ENCODE measurements at places on chromosomes 16 and 17. TPM values are rescaled to one million over a fixed set of nuclear protein-coding genes. Genes with fewer than 3 reads are reported as not detected.

- DNase-seq = no peak
Measured at GRCh38 chr17:77282524-77283515, 142.1 kb downstream of the SEC14L1 start.

GRCh38 chr17:80504686-80505413, 28.4 kb upstream of the NPTX1 start:
- no peak for DNase-seq

- no peak for DNase-seq
Measured at GRCh38 chr16:3152027-3152276, 17.1 kb downstream of the ZNF213 start.

- DNase-seq = no peak
Measured at GRCh38 chr16:85151603-85152413, 39.5 kb upstream of the CIBAR2 start.

- DNase-seq = no peak
Measured at GRCh38 chr17:522919-523318, 170.3 kb upstream of the RPH3AL start.

DNA sequence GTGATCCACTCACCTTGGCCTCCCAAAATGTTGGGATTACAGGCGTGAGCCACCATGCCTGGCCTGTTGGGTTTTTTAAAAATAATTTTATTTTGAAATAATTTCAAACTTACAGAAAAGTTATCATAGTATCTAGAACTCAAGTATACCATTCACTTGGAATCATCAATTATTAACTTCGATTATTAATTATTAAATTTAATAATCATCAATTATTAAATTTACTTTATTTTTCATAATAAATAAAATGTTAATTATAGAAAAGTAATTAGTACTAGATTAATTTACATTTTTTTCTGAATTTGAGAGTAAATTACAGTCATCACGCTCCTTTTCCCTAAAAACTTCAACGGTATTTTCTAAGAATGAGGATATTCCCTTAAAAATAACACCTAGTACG, 13.7 kb upstream of the SKAP1 start:
- DNase-seq = no peak

- peak; percentile 64 for DNase-seq
Measured at GRCh38 chr16:69397821-69398521, 12.2 kb upstream of the TERF2 start.

DNA sequence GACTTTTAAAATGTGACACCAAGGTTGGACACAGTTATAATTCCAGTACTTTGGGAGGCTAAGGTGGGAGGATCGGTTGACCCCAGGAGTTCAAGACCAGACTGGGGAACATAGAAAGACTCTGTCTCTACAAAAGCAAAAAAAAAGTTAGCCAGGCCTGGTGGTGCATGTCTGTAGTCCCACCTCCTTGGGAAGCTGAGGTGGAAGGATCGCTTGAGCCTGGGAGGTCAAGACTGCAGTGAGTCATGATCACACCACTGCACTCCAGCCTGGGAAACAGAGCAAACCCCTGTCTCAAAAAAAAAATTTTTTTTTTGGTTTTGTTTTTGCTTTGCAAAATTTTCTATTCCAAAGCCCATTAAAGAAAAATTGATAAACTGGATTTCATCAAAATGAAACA, 281.4 kb downstream of the BCAS3 start:
- no peak for DNase-seq

DNA sequence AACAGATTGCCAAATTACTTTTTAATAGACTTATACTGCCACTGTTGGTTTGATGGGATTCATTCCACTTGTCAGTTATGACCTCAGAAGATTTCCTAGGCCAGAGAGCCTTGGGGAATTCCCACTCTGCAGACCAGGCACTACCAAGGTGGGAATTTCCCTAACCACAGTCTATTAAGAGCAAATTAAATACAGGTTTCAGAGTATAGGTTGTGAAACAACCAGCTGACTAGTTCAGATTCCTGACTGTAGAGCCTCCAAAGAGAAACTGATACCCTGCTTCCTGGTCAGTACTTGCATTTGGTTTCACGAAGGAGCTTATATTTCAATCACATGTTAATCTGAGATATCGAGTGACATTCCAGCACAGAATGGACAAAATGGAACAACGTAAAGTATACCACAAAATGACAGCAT, 186.5 kb downstream of the STX8 start:
- DNase-seq = no peak

GSG1L2 gene
- not detected for total RNA-seq

HOXB6 gene
- total RNA-seq = not detected
